A673 (cell line): ENCODE measurements at places on chromosomes 2 and 18.

- no peak for DNase-seq
Measured at GRCh38 chr18:48126240-48126639, 195.8 kb upstream of the SMAD2 start.

DNA sequence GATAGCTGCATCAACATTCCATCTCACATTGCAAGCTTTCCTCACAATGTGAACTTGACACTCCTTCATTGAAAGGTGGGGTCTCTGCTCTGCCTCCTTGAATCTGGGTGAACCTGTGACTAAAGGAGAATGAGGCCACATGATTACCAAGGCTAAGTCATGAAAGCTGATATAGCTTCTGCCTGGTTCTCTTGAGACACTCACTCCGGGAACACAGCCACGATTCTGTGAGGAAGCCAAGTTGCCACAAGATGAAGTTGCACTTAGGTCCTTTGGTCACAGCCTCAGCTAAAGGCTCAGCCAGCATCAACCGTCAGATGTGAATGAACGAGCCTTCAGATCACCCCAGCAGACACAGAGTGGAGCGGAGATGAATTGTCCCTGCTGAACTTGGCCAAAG lies 94.7 kb upstream of the FAM136A start:
- no peak for DNase-seq

- DNase-seq: no peak
Measured at GRCh38 chr2:121398853-121399252, 113.9 kb upstream of the TFCP2L1 start.

GRCh38 chr2:44197816-44198215 lies 29.1 kb downstream of the PPM1B start:
- DNase-seq: no peak

DNA sequence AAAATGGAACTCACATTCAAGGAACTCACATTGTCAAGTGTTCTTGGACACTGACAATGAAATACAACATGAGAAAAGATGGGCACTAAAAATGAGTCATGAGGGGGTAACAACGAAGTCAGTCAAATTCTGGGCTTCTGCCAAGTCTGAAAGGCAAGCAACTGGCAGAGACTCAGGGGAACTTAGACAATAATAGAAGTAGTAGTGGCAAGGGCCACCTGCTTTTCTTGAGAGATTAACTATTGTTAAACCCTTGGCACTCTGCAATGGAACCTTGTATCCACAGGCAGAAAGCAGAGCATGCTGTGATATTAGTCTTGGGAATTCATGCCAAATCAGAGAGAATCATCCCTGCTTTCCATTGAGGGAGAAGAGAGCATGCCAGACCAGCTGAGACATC lies 382.6 kb upstream of the CDH2 start:
- peak; percentile 78 for DNase-seq

DNA sequence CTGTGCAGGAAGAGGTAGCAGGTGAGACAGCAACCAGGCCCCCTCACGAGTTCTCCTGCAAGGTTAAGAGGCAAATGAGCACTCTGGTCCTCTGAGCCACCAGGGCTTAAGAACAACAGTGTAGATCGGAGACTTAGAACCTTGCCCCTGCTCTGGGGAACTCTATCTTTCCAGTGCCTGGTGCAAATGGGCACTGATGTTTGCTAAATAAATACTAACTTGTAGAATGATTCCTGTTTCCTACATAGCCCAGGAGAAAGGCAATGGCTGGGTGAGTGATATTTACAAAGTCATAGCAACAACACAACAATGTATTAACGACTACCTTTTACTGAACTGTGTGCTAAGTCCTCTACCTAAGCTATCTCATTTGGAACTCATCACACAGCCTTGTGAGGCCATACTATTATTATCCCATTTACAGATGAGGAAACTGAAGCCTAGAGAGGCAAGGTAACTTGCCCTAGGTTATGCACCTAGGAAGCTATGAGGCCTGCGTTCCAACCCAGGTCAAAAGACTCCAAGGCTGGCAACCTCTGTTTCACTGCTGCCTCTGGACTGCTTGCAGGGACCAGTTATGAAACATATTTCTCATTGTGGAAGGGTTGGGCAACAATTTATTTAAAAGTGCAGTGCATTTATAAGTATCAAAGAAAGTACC lies 4.3 kb downstream of the ATP8B1 start:
- no peak for DNase-seq

GRCh38 chr18:58670404-58671110 lies 708 bp upstream of the MALT1 start:
- DNase-seq: no peak

GRCh38 chr2:127560931-127561280 lies 25.4 kb downstream of the MYO7B start:
- DNase-seq: no peak

GRCh38 chr2:197571627-197572271 lies 55.9 kb downstream of the MOB4 start:
- DNase-seq: no peak

DNA sequence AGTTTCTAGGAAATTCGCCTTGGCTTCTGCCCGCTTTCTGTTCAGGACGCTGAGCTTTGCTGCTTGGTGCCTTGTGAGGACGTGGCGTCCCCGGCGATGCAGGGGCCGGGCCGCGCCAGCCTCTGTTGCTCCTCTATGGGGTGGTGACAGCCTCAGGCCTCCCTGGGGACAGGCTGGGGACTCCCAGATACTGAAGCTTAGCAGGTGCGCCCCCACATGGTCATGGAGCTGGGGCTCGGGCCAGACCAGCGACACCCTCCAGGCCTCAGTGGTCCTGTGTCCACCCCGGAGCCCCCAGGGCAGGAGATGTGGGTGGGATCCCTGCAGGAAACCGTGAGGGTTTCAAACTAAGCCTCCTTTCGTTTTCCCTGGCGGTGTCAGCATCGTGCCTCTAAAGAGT lies 29.2 kb downstream of the KCNG2 start:
- DNase-seq: no peak

DNA sequence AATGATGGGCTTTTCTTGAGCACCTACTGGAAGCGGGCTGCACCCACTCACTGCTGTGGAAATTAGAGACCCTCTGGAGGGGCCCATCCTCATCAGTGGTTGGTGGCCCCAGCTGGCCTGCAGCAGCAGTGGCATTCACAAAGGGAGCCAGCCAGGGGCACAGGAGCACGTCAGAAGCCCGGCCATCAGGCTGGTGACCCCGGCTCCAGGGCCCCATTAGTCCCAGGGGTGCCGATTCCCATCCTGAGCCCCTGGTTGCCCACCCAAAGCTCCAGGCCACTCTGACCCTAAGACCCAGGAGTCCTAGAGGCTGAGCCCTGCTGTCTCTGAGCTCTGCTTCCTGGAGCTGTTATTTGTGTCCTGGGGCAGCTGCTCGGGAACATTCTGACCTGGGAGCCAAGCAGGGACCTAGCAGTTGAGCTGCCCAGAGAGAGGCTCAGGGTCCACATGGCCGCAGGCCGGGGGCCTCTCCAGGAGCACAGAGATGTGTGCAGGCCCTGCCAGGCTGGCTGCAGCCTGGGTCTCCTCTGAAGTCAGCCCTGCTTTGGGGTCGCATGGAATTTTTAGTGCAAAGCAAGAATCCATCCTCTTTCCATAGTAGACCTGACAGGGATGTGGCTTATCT lies 207.2 kb downstream of the KLHL29 start:
- no peak for DNase-seq

- DNase-seq: peak; percentile 81
Measured at GRCh38 chr2:161170958-161171932, 11.0 kb downstream of the TANK start.

DNA sequence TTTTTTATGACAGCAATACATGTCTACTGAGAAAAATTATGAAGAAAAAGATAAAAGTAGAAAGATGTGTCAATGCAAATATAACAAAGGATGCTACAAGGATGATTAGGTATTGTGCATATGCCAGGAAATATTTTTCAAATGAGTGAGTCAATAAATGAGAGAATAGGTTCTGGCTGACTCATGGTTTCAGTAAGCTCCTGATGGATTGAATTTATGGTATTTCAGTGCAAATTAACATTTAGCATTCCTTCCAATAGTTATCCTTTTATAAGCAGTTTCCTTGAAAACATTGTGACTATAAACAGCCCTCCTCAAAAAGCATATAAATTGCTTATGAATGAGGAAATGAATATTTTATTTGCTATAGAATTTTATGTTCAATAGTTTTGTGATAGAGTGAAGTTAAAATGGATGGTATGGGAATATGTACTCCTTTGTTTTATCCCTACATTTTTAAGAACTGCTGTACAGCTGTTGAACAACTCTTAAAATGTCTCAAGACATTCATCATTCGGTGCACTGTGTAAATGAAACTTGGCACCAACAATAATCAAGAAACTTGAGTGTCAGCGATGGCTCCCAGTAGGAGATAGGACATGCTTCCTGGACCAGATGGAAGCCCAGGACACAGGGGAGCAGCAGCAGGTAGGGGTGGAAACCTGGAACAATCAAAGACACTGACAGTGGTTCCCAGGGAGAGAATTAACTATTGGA lies 144.7 kb downstream of the PMAIP1 start:
- DNase-seq: peak; percentile 51

- DNase-seq: no peak
Measured at GRCh38 chr2:98070081-98070480, 16.9 kb upstream of the VWA3B start.

DNA sequence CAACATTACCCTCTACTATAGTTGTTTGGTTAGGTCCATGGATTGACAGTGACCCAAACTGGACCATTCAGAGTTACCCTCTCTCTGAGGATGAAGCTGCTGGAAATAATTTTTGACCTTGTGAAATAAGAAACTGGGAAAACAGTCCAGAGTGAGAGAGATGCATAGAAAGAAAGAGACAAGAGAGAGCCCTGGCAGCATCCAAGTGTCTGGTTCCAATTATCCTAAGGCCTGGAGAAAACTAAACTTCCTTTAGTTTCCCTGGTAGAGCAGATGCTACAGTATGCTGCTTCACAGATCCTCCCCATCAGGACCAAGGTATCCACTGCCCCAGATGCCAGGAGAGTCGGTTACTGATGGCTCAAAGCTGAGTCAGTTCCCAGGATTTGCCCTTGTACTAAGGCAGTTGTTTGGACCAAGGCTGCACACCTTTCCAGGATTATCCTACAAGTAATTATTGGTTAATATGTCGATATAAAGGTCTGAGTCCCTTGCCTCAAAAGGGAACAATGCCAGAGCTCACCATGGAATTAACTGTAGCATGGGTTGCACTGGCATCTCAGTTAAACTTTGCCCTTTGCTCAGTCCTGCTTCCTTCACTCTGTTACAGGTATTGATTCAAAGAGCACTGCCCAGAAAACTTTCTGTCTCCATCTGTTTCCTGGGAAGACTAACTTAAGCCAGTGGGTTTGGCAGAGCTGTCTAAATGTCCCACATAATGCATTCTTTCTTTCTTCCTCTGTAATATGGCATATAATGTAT lies 14.6 kb upstream of the CHN1 start:
- DNase-seq: no peak

- no peak for DNase-seq
Measured at GRCh38 chr2:234334151-234334550, 162.7 kb downstream of the ARL4C start.

- DNase-seq: no peak
Measured at GRCh38 chr2:45123521-45124191, 114.4 kb upstream of the SIX2 start.

DNA sequence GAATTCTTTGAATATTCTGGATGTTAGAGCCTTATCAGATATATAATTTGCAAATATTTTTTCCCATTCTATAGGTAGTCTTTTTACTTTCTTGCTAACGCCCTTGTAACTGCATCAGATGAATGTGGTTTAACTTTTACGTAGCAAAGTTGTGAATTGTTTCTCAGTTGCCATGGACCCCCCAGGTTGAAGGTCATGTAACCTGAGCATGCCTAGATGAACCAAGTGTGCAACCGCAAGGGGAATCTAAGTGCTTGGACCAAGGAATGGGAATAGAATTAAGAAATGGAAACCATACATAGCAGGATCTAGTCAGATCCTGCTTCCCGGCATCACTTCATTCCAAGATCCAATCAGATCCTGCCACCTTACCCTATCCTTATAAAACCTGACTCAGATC lies 65.1 kb upstream of the TNP1 start:
- DNase-seq: no peak

DNA sequence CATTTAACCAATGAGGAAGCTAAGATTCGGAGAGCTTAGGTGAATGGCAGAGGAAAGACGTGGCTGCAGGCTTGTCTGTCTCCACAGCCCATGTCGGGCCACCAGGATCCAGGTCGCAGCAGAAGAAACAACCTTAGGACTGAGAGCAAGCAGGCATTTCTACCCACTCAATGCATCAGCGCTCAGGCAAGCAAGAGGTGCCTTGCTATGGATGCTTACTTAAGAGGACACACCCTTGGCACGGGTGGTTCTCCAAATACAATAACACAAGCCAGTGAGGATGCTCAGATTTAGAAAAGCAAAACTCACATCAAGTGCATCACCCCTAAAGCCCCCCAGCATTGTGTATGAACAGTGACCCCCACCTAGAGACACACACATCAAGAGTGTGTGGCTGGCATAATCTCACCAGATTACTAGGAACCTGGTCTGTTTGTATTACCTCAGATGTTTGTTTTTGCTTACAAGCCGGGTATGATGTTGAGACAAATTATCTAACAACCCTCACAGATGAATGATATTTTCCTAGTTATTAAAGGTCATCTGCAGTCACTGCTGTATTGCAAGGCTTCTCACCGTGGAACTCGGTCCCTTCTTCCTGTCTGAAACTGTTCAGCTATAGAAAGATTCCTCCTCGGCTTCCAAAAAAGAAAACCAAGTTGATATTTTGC lies 34.2 kb upstream of the NPAS2 start:
- no peak for DNase-seq

DNA sequence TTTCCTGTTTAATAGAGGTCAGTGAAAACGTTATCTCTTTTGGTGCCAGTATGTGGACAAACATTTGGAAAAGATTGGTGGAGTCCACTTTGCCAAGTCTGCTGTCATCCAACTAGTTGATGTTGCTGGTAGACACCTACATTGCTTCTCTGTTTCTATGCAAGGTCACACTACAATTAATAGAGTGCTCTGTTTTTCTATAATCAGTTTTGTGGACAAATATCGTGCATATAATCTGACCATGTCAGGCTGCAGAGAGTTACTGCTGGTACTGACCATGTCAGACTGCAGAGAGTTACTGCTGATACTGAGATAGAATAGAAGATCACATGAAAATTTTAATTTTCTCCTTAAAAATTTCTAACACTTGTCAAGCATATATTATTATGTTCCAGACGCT lies 603.3 kb downstream of the TSN start:
- DNase-seq: no peak

DNA sequence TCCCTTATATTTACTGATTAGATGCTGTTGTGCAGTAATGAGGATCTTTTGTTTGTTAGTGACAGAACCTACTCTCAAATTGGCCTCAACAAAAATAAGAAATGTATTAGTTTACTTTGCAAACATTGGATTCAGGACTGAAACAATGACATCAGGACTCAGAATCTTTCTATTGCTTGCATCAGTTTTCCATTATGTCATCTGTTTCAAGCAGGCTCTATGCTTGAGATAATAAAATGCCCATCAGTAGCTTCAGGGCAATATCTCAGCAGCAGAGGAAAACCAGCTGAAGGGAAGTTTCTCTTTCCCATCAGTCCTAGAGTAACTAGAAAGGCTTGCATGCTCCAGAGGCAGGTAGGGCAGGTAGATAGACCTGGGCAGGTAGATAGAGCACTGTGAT lies 375.5 kb upstream of the SLC8A1 start:
- DNase-seq: peak; percentile 2
